ENCODE measurements at places on chromosomes 2 and 18.

DNA sequence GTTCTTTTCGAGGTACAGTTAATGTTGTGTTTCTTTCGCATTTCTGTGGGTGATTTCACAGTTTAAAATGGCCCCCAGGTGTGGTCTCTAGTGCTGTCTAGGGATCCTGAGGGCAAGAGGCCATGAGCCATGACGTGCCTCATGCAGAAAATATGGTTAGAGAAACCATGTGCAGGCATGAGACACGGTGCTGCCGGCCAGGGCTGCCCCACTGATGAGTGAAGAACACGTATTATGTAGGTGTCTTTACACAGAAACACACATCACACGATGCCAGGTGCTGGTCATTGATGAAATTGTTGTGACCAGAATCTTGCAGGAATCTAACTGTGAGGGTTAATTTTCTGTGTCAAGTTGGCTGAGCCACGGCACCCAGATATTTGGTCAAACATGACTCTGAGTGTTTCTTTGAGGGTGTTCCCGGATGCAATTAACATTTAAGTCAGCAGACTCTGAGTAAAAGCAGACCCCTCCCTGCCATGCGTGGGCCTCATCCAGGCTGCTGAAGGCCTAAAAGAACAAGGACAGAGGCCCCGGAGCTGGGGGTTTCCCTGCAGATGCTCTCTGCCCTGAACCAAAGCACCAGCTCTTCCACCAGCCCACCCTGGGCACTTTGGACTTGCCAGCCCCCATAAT, 463.0 kb upstream of the MYT1L start:
- no peak for DNase-seq

DNA sequence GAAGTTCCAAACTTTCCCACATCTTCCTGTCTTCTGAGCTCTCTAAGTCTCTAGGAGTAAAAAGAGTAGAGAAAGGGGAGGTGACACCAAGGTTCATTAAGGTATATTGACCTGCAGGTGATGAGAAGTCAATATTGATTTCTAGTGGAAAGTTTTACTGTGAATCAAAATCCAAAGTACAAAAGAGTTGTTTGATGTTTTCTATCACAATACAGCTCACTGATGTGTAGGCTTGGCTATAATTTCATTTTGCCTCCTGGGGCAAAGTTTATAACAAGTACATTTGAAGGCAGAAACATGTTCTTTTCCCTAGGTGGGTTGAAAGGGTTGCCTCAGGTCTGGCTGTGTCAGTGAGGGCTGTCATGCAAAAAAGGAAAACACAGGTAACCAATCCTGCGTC, 65.2 kb upstream of the LRPPRC start:
- no peak for DNase-seq

DNA sequence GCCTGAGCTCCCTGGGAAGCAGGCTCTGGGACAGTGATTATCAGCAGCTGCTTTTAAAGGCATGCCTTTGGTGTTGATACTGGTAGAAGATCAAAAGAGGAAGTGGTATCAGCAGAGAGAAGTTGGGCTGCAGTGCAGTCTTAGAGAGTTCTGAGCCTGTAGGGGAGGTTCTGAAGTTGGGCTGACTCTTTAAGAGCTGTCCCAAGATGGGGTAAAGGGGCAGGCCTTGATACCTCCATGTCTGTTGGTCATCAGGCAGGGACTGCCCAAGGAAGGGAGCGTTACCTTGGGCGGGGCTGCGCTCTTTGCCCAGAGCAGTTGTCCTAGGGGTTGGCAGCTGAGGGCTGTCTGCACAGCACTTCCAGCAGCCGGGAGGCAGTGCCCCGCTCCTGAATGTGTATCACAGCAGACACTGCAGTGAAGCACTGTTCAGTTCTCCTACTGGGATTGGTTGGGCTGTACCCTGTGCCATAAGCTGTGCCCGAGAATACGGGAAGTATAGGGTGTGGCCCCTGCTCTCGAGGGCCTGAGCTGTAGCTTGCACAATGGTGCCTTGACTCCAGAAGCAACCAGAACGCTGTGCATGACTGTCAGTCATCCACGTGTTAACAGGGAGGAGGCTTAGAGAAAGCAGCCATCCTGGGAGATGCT, 177.0 kb downstream of the CTIF start:
- DNase-seq, result peak; percentile 9

GRCh38 chr2:229910832-229911412, 10.9 kb downstream of the TRIP12 start:
- DNase-seq, result peak; percentile 47

DNA sequence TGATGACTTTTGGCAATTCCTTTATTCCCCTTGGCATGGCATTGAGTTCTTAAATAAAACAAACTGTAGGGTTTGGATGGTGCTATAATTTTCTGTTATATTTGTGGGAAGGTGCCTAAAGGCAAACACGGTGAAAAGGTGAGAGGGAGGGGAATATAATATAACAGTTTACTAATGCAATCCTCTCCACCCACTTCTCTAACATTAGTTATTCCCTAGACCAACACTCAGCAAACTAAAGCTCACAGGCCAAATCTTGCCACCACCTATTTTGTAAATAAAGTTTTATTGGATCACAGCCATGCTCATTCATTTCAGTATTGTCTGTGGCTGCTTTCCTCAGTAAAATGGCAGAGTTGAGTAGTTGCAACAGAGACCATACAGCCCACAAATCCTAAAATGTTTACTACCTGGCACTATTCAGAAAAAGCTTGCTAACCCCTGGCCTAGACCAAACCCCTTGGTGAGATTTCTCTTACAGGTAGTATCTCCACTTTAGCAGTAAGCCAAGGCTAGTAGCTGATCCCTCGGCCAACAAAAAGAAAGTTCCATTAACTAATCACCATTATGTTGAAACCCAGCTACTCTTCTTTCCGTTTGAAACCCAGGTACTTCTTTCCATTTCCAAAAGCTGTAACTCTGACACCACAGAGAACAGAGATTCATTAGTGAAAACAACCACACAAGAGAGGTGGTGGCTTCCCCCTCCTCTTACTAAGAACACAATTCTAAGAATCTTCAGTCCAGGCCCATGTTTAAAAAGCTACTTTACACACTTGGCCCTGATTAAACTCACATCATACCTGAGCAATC, 136.1 kb upstream of the CHAC2 start:
- no peak for DNase-seq

DNA sequence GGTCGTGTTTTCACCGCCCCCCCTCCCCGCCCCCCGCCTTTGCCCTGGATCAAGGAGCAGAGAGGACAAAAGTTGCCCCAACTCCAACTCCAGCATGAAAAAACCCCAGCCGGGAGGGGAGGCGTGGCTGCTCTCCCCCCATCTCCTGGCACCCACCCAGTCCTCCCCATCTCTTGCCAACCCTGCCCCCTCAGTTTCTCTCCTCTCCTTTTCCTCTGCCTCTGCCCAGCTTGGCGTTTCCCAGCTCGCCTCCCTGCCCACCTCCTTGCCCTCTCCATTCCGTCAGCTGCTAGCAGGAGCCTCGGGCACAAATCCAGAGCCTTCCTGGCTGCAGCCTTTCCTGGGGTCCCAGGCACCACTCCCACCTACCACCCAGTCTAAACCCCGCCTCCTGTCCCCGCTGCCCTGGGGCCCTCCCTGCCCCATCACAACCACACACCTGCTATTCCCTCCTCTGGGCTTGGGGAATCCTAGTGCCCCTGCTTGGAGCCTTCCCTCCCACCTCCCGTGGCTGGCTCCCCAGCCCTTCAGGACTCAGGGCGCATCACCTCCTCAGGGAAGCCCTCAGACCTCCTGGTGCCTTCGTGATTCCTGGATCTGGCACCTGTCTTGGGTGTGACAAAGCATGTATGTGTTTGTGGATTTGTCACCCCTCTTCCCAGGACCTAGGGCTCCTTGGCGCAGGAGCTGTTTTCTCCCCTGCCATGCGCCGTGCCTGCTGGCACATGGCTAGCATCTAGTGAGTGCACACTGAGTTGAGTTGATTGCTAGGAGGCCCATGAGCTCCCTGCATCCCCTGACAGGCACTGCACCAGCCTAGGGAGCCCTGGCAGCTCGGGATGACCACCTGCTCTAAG, 209.1 kb downstream of the TFCP2L1 start:
- no peak for DNase-seq

- no peak for DNase-seq
Measured at GRCh38 chr2:36539631-36540030, 58.3 kb downstream of the FEZ2 start.

- DNase-seq, result no peak
Measured at GRCh38 chr18:48124857-48125626, 194.6 kb upstream of the SMAD2 start.

DNA sequence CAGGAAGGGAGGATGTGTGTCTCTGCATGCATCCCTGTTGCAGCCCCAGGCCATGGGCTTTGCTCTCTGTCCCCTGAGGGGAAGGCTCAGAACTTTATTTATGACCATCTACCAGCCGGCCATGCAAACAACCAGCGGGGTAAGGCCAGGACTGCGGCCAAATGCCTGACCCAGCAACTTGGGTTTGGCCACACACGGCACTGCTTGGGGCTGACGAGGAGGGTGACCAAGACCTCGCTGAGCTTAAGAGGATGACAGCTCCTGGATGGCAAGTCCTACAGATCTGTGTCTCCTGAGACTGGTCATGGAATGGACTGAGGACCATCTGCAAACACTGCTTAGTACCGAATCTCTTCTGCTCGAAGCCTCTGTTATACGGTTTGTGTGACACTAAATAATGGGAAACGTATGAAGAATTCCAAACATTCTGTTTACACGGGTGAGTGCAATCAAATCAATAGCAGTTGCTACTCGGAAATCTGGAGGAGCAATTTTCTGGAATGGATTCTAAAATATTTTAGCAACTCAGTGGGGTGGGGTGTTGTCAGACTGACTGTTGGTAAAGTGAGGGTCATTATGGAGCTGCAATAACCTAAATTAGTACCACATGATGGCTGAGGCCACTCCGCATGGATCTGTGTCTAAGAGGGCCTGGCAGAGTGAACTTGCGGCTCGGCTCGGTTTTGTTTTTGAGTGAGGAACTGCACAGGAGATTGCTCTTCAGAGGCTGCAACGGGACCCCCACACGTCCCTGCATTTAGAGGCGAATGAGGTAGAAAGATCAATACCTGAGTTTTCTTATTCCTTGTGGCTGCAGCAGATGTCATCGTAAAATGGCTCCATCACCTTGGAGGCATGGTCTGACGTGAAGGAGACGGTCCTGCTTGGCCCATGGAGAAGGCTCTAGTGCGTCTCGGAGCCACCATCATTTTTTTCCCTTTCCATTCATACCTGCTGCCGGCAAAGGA, 26.6 kb downstream of the TMEM18 start:
- no peak for DNase-seq

DNA sequence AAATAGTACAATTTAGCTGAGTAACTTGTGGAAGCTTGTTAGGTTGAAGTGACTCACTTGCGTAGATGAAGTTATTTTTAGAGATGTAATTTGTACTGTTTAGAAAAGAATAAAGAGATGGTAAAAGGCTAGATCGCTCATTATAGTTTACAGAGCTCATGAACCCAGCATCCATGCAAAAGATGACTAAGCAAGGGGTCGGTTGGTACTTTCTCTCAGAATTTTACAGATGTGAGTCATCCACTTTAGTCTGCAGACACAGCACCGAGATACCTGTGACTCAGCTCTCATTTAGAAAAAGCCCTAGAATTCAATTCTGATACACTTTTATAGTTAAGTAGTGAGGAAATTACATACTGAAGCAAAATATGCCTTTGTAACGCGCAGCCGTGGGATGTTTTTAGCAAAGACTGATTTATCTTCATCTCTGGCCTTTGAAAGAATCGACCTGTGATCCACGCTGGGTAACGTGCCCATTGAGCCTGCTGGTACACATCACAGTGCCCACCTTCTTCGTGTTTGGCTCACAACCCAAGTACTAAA, 116.5 kb upstream of the FOSL2 start:
- DNase-seq, result peak; percentile 97

DNA sequence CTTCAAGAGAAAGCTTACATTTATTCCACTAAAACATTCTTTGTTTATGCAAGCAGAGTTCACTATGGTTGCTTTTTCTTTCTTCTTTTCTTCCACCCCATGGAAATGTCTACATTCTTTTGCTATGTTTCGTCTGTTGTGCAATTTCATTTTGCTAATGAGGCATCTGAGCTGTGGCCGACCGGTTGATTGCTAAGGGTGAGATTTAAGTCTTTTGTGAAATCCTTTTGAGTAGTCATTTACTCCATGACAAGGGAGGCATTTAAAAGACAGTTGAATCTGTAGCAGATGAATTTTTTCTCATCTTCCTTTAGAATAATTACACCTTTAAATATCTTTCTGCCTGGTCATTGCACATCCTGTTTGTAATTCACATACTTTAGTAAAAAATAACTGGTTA, 324.1 kb upstream of the THUMPD2 start:
- DNase-seq, result peak; percentile 75

DNA sequence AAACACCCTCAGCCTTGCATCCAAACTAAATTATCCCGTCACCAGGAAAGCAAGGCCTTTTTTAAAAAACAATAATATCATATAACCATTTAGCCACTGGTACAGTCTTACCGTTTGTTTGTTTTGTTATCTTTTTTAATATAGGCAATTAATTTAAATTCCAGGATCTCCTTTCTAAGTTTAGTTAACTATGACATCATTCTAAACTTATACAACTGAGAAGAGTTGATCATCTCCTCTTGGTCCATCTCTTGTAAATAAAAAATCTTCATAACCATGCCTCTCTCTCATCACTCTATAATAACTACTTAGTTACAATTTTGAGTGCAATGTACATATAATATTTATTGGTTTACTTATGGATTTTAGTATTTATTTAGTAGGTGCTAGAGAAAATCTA, 46.2 kb downstream of the RND3 start:
- DNase-seq, result no peak

GRCh38 chr2:203893840-203894239, 26.3 kb downstream of the CTLA4 start:
- DNase-seq, result no peak

DNA sequence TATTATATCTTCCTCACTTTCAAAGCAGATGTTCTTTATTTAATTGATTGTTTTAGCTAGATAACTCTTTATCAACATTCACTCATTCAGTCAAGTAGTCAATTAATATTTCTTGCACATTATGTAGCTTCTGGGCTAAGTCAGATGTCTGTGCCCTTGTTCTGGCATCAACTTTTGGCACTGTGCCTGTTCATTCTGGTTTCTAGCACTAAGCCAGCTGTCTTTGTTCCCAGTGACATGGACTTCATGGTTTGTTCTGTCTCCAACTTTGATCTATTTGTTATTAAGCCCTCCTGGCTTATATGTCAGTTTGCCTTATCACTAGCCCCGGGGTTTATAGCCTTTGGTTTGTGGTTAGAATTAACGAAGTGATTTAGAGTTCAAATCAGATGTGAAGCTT, 247.9 kb upstream of the SYT4 start:
- no peak for DNase-seq

DNA sequence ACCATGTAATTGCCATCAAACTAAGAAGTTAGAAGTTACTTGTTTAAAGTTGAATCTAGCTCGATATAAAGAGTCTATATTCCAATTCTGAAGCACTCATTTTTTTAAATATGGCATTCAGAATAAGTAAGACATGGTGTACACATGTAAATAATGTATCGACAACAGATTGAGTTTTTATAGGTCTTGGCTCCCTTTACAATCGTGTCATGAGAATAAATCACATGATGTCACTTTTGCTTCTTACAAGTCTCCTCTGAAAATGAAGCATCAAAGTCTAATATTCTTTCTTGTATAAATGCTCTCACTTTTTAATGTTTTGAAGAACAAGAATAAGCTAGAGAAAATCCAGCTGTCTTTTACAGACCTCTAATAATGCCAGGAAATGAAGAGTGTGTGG, 33.1 kb downstream of the LRP1B start:
- DNase-seq, result no peak

GRCh38 chr2:227876300-227876801, 4.9 kb downstream of the DAW1 start:
- DNase-seq, result peak; percentile 59
